Amniotic epithelial cell (primary cell): ENCODE measurements at places on chromosomes 6 and 20.

GRCh38 chr20:7723284-7723683, 217.0 kb downstream of the HAO1 start:
- no peak for DNase-seq

- no peak for DNase-seq
Measured at GRCh38 chr20:41638456-41638855, 20.3 kb upstream of the CHD6 start.

GRCh38 chr20:37413379-37413778, 67.4 kb downstream of the SRC start:
- no peak for DNase-seq

DNA sequence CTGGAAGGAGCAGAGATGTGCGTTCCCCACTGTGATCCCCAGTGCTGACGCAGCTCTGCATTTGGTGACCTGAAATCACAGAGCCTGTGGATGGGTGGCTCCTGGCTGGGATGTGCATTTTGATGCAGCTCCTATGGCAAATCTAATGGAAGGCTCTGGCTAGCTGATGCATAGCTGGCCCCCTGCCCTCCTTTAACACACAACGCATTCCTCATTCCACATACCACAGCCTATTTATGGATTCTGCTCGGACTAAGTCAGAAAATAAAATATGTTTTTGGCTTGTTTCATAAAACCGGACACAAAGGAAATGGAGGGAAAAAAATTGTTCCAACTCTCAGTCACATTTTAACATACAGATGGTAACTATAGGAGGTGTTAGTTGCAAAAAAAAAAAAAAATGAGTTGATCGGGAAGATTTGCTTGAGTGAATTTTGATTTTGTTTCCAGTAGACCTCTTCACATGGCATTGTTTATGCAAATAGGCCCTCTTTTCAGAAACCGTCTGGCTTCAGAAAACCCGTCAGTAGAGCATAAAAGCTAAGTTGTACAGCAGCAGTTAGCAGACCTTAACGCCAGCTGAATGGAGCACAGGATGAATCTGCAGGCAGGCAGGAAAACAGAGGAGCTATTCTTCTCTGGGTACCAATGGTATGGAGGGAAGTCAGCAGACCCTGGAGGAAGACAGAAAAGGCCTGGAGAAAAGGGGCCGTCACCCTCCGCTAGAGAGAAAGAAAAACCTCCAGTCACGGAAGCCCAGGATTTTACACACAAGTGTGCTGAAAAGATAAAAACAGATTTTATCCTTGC, 215.4 kb downstream of the HDGFL1 start:
- DNase-seq: no peak

DNA sequence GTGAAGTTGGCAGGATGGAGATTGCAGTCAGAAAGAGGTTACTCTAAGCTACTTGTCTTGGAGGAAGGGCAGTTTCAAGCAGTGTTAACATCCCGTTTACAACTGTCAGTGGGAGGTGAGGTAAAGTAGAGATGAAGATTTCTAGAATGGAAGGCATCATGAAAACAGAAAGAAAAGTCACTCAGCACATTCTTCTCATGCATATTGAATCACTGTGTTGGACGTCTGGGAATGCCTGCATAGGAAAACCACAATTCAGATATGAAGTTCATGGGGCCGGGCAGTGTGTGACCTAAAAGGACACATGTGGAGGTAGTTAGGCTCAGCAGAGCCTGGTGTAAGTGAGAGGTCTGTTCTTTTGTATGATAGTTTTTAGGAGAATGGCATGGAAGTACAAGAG, 73.5 kb upstream of the LAMP5 start:
- DNase-seq: no peak

DNA sequence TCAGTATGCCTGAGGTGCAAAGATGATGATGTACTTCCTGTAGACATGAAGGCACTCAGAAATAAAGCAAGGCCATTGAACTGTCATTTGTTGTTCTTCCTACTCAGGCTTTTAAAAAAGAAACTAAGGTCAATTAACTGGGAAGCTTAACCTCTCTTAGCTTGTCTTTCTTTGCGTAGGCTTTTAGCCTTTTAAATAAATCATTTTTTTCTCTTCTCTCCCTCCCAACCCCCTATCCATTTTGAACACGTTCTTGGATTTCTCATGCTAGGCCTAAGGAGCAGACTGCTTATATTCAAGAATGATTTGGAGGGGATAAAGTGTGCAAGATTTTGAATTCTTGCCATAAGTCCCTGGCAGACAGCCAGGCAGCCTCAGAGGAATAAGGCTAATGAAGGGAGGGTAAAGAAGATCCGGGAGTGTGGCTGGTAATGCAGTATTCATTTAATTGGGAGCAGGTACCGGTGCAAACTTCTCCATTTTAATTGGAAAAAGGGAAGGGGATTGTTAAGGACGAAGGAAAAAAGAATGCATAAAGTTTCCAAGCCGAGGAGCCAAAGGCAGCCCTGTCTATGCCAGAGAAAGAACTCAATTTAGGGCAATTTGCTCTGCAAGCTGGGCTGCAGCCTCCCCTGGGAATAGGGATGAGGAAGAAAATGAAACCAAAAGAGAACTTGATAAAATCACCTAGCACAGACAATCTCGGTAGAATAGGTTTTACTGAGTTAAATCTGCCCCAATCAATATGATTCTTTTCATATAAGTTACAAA, 343.8 kb upstream of the MMS22L start:
- DNase-seq: peak; percentile 3

DNA sequence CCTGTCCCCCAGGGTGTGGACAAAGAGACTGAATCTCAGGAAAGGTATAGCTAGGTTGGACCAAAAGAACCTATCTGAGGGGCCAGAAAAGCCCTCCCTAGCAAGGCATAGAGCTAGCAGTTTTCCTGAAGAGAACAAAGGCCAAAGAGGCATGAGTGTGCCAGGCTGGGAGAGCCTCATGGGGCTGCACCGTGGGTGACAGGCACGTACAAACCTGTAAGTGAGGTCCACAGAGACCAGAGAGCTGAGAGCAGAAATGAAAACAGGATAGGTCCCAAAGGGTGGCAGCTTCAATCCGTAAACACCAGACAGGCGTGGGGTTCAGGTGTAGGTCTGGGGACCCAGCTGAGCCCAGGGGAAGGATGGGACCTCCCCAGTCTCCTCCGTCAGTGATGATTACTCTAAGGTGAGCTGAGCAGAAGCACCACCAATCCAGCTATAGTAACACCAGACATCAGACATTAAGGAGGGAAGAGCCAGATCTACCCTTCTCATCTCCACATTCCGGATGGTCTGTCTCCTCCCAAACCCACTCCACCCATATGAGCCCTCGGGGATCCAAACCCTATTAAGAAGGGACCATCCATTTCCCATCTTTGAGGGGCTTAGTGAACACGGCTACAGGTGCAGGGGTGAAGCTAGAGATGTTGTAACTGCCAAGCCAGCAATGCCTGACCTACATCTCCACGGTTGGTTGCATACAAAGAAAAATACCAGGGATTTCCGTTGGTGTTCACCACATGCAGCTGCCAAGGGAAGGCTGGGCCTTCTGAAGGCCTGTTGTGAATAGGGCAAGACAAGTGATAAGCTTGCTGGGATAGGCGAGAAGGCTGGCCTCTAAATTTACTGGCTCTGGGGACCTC, 38.3 kb downstream of the BCL2L1 start:
- peak; percentile 60 for DNase-seq

- no peak for DNase-seq
Measured at GRCh38 chr20:31984981-31985471, 17.1 kb downstream of the XKR7 start.

DNA sequence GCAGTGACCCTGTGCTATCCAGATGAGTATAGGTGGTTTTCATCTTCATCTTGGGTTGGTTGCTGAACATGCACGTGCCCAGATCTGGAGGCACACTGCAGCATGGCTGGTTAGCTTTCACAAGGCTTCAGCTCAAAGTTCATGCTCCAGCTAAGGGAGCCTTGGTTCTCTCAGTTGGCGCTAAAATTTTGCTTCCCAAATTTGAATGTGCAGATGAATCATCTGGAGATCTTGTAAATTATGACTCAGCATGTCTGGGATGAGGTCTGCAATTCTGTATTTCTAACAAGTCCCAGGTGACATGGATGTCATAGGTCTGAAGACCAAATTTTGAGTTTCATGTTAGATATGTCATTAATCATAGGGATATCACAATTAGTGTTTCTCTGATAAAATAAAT, 230.8 kb downstream of the FOXA2 start:
- no peak for DNase-seq

- no peak for DNase-seq
Measured at GRCh38 chr20:58661598-58662473, 10.8 kb downstream of the STX16 start.

DNA sequence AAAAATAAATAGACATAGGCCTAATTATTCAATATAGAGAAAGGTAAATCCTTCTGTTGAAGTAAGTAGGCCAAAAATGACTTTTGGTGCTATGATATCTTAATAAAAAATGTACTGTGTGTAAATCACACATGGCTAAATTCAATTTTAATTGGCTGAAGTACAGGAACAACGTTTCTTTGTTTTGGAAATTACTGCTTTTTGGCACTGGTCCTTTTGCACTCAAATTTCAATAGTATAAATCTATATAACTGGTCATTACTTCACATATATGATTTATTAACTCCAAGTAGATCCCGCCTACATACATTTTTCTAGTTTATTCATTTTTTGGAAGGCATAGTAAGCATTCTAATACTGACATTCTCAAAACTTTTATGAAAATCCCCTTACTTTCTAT, 114.5 kb downstream of the RALGAPA2 start:
- DNase-seq: no peak

DNA sequence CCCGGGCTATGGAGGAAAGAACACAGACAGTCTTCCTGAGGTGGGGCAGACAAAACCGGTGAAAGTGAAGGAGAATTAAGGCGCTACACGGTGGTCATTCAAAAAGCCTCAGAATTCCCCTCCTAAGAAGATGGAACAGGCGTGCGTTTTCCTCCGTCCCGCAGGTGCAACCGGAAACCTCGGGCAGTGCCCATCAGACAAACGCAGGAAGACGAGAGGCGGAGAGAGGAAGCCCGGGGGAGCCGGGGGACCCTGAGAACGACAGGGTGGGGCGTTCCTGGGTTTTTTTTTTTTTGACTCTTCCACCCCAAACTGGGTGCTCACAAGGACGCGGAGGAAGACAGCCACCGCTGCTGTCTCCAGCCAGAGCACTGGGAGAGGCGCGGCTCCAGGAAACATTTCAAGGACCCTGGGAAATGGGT, 25.4 kb downstream of the TTLL2 start:
- no peak for DNase-seq

- DNase-seq: no peak
Measured at GRCh38 chr6:62075869-62076268, 210.2 kb downstream of the KHDRBS2 start.

DNA sequence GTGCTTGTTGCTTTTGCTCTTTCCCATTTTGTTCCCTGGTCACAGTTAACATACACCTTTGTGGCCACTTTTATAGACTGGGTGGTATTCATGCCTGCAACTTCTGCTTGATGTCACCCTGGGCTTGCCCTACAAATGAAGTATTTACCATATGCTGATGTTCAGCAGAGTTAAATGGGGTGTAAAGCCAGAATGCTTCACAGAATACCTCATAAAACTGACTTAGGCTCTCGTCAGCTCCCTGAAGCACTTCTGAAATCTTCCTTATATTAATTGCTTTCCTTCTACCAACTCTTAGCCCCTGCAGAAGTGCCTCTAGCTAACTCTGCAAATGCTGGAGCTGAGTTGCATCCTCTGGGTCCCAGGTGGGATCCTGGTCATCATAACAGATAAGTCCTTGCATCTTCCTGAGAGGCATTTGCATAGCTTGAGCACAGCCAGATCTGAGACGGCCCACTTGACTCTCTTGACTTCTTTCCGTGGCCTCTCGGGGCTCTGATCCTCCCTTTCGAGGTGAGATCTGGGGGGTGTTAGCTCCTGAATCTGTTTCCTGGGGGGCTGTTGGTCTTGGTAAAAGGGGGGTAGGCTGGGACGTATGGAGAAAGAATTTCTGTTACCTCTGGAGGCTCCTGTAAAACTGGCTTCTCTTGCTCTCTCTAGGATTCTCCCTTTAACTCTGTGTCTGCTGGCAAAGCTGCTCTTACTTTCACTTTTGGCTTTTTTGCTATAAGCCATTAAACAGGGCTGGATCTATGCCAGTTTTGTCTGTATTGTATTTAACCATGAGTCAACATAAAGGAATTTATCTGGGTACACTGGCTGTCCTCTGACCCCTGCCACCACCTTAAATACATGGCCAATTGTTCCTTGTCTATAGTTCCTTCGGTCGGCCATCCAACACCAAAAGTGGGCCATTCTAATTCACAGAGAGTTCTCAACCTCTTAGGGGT, 223.0 kb upstream of the SYNCRIP start:
- peak; percentile 46 for DNase-seq

GRCh38 chr6:75283907-75284631, 523 bp downstream of the TMEM30A start:
- DNase-seq: peak; percentile 19

- DNase-seq: peak; percentile 94
Measured at GRCh38 chr6:52517502-52518278, 59.2 kb downstream of the TRAM2 start.

DNA sequence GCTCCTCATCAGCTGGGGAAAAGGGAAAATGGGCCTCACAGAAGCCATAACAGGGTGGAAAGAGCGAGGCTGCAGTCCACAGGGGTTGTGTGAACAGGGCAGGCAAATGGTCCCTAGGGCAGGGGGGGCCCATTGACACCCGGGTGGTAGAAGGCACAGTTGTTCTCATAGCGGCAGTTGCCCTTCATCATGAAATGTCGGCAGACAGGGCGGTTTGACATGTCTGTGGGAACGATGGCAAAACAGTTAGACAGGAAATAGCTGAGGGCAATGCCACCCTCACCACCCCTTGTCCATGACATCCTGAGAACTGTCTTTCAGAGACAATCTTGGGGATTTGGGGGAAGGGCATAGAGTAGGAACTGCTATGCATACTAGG, 15.6 kb downstream of the PPP1R10 start:
- DNase-seq: no peak
